Inflammatory macrophage treated with lipopolysaccharide for 1 hour (primary cell): ENCODE measurements at places on chromosomes 5 and 9.

GRCh38 chr9:81474792-81475191 is 214.6 kb downstream of the TLE1 start:
- no peak for DNase-seq

DNA sequence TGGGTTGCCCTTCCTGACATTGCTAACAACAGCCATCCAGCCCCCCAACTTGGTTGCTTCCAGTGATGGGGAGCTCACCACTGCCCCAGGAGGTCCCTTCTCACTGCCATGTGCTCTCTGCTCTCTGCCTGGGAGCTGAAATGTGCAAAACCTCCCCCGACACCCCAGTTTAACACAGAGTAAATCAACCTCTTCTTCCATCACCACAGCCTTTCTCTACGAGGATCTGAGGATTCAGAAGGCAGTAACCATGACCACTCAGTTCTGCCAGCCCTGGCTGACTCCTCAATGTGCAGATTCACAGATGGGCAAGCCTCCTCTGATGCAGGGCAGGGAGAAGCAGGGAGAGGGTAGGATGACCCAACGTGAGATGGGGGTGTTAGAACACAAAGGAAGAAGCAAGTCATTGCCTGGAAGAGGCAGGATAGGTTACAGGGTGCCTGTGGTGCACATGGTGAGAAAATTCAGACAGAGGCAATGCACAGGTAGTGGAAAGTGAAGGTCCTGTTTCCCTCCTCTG is 185.0 kb downstream of the DAB2IP start:
- no peak for DNase-seq

DNA sequence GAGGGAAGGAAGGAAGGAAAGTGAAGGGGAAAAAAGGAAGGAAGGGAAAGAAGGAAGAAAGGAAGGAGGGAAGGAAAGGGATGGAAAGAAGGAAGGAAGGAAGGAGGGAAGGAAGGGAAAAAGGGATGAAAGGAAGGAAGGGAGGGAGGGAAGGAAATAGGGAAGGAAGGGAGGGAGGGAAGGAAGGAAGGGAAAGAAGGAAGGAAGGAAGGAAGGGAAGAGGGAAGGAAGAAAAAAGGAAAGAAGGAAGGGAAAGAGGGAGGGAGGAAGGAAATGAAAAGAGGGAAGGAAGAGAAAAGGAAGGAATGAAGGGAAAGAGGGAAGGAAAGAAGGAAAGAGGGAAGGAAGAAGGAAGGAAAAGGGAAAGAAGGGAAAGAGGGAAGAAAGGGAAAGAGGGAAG is 136.9 kb downstream of the BARX1 start:
- DNase-seq, result no peak

DNA sequence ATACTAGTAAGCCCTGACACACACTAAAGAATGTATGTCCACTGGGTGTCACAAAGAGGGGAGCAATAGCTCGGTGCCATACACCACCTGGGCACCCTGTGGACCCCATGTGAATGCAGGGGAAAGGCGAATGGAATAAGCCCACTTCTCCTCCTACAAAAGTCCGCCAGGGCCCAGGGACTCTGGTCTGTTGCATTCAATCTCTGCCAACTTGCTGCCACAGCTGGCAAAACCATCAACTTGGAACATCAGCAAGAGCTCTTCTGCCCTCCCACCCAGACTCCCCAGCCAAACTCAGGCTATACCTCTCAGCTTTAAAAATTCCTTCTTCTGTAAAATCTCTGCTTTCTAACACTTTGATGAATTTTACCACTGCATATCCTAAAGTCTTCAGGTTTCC is 54.5 kb downstream of the PFDN1 start:
- no peak for DNase-seq

GRCh38 chr9:80651044-80651443 is 1038.3 kb downstream of the TLE1 start:
- no peak for DNase-seq

DNA sequence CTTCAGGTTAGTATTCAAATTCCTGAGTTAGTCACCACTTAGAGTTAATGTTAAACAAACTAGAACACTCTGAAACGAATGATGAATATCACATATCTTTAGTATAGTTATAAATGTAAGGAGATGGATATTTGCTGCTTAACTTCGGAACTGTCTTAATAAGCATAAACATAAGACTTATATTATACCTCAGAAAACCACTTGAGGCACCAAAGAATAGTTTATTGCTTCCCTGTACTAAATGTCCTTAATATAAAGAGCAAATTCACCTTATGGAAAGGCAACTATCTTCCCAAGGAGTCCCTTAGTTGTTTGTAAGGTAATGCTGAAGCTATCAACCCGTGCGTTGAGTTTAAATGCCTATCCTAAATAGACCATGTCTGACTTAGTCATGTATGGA is 300.0 kb upstream of the ADAMTSL1 start:
- DNase-seq, result no peak

DNA sequence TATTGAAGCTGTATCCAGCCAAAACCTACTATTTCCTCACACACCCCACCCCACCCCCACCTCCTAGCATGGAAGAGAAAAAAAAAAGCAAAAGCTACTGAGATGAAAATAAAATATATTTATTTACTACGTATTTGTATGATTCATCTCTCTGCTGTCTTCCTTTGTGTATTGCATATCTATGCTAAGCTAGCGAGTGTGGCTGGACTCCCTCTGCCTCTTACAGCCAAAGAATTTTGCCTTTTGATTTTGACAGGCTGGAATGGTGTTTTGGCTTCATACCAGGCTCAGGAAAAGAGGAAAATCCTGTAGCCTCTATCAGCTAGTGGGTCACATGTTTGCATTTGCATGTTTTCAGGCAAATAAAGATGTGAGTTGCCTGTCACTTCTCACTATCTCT is 2.2 kb downstream of the ABLIM3 start:
- no peak for DNase-seq

GRCh38 chr5:43190755-43191603 is 1.0 kb upstream of the NIM1K start:
- no peak for DNase-seq

DNA sequence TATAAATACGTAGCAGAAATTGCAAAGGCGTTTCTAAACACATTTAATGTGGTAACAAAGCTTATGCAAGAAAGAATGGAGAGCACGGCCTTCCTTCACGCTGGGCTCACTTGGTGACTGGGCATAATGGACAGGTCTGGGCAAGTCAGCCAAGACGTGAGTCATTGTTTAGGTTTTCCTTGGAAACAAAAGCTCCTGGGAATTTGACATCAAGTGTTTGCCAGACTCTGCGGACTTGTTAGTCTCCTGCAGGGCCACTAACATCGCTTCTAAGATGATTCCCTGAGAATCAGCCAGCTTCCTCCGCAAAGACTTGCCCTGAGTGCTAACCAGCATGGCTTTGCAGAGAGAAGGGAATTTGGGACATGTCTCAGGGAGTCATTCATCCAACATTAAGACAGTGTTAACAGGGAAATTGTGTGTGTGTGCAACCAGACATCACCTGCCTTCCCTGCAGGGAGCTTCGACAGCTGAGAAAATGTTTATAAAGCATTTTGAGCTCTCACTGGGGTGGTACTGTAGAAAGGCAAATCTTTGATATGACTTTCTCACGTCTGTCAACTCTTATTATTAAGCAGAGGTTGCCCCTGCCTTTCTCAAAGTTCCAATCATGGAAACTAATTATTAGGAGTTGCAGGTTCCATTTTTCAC is 182.5 kb downstream of the NTRK2 start:
- no peak for DNase-seq

DNA sequence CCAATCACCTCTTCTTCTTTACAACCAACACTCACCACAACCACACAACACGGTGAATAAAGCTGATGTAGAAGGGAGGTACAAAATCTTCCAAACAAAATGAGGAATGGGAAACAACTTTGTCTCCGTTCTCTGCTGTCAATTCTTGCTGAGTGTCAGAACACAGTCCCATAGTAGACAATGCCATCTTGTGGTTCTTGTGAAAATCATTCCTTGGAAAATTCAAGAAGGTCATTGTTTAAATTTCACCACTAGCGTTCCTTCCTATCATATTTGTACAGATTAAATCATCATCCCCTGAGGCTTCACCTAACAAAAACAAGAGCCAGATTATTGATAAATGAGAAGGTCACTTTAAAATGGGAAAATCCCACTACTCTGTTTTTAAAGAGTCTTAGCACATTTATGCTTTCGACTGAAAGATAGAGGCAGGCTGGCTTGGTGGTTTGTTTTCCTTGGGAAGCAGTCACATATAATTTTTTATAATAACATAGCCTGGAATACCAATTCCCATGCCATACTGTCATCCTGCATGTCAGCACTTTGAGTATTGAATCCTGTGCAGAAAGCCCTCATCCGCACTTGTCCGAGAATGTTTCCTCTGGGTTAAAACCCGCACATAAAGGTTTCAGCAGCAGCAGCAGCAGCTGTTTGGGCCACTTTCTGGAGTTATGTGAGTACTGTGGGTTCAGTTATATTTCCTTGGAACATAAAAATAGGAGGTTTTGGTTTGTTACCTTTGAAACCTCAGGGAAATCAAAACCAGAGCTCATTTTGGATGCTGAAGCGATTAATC is 395.0 kb upstream of the SMARCA2 start:
- DNase-seq, result no peak

GRCh38 chr5:4079831-4080230 is 484.2 kb downstream of the IRX1 start:
- DNase-seq, result no peak

- DNase-seq, result no peak
Observed at GRCh38 chr9:132748450-132748849, 78.2 kb downstream of the GTF3C4 start.

DNA sequence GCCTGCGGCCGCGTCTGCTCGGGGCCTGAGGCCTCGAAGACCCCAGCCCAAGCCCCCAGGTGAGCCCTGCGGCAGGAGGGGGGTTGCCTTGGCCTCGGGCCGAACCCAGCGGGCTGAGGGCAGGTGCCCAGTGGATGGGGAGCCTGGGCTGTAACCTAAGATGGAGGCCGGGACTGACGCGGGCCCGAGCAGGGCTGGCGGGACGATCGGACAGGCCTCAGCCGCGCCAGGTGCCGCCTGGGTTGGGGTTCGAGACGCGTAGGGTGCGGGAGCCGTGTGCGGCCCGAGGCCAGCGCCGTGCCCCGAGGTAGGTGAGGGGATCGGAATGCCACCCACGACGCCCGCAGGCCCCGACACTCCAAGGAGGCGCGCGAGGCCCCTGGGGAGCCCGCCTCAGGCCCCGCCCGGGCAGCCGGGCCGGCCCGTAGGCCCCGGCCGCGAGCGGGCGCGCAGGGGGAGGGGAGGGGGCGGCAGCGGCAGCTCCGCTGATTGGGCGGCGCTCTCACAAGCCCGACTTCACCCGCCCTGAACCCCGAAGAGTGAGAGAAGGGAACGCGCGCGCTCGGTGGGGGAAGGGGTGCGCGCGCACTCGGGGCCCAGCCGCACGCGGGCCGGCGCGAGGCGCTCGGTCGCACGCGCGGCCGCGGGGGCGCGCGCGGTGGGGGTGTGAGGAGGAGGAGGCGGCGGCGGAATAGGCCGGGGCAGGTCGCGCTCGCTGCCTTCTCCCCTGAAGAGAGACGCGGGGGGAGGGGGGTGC is at the start of gene NSD1:
TSS of gene NSD1 (plus strand) at position 678 of the 757 bp plus-strand sequence. CDS start 1,331 bp downstream, outside the sequence.
- DNase-seq, result peak; percentile 65

DNA sequence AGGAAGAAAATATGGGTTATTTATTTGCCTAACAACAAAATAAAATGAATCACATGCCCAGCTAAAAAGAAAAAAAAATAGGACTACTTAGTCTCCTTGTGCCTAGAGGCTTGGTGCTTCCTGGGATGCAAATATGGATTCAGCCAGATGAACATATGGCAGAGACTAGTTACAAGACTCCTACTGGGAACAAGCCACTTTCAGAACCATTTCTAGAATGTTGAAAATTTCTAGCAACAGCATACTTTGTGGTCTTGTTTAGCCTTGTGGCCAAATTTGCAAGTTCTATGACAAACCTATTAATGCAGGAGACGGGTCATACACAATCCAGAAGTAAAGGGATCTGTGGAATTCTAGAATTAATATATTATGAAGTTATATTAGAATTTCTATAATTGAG is 198.7 kb downstream of the CHSY3 start:
- DNase-seq, result no peak

GRCh38 chr9:127444921-127445850 is 6.0 kb downstream of the RPL12 start:
- no peak for DNase-seq

DNA sequence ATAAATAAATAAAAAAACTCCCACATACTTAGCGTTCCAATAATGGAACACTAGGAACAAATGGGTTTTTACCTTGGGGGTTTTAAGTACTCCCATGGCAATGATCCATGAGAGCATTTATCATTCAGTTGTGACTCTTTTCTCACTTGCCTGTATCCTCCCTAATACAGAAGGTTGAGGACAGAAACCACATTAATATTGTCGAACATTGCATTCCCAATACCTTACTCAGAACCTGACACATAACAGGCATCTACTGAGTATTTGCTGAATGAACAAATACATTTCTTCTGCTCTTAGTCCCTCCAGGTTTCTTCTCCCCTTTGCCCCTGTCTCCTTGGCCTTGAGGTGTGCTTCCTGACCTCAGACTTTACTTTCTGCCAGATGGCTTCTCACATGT is 175.9 kb downstream of the CEMIP2 start:
- no peak for DNase-seq

DNA sequence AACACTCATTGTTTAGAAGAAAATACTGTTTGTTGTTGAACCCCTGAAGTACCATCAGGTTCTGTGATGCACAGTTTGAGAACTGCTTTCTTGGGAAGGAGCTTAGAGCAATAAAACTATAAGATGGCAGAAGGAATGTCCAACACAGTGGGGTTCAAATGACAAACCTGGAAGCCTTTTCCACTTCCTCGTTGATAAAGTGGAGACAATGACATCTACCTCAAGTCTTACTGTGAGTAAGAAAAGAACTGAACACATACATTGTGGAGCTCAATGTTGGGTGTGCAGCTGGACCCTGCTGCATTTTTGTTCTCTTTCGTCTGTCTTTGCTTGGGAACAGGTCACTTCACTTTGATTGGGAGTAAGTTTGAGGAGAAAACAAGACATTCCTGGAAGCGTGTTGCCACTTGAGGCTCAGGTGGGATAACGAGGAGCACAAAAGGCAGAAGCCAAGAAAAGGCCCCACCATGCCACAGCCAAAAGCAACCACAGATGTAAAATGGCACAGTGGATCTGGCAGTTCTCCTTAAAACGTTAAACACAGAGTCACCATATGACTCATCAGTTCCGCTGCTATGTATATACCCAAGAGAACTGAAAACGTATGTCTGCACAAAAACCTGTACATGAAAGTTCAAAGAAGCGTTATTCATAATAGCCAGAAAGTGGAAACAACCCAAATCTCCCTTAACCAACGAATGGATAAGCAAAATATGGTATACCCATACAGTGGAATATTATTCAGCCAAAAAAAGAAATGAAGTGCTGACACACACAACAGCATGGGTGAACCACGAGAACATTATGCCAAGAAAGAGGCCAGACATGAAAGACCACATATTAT is 42.9 kb upstream of the SUB1 start:
- DNase-seq, result peak; percentile 49

GRCh38 chr5:141039517-141039916 is 11.7 kb upstream of the PCDHB1 start:
- DNase-seq, result no peak

GRCh38 chr5:142296914-142297417 is 27.9 kb downstream of the SPRY4 start:
- no peak for DNase-seq

DNA sequence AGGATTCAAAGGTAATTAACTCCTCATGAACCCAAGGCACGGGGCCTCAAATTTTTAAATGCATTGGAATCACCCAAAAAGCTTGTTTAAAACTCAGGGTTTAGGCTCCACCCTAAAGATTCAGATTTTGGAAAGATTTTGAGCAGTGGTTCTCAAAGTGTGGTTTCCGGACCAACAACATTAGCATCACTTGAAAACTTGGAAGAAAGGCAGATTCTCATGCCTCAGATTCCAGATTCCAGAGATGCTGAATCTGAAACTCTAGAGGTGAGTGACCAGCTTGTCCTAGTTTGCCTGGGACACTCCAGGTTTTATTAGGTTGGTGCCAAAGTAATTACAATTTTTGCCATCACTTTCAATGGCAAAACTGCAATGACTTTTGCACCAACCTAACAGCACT is 24.7 kb upstream of the TNIP1 start:
- DNase-seq, result no peak
